ENCODE measurements at places on chromosomes 3 and 15.

- no peak for DNase-seq
Measured at GRCh38 chr3:176663837-176664831, 533.1 kb downstream of the TBL1XR1 start.

DNA sequence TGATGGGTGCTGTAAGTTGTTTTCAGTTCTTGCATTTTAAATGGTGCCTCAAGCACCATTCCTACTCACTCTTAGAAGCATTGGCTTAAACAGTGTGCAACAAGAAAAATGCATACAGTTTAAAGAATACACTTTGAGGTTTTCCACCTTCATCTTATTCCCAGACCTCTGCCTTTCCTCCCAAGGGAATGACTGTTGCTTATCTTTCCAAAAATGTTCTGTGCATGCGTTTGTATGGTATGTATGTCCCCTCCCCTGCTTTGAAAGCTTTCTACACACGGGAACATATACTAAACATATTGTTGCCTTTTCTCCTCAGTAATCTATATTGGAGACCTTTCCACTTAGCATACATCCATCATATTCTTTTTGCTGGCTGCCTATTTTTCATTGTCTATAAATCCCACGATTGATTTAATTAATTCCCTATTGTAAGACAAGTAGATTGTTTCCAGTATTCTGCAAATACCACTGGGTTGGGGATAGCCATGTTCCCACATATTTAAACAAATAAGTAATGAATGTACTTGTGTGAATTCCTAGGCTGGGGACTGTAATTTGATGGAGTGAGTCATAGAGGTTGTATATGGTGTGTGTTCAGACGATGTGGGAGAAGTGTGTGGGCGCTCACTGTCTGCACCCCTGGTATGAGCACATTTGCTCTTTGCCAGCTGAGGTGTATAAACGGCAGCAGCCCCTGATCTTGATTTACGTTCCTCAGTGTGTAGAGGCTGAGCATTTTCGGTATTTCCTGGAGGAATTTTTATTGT, 5.8 kb downstream of the TRAK1 start:
- no peak for DNase-seq

GRCh38 chr3:170056710-170057454, 19.1 kb downstream of the GPR160 start:
- DNase-seq = no peak

DNA sequence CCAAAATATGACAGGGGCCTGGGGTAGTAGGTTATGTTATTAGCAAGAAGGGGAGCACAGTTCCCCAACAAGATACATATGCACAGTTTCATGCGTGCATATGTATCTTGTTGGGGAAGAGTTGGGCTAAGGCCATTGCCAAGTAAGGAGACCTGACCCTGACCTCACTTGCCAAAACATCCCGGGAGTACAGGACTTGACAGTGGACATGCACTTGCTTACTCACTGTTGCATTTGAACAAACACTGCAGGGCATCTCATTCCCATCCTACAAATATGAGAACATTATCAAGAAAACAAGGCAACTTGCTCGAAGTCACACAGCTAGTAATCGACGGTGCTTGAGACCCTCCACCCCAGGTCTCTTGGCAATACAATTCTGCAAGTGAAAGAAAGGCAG, 4.8 kb upstream of the CAMP start:
- no peak for DNase-seq

GRCh38 chr3:162507397-162507796, 1010.8 kb downstream of the OTOL1 start:
- no peak for DNase-seq

GRCh38 chr3:167057581-167057980, 322.5 kb downstream of the ZBBX start:
- no peak for DNase-seq

GRCh38 chr3:186284349-186284652, 77.7 kb downstream of the DGKG start:
- DNase-seq = no peak

DNA sequence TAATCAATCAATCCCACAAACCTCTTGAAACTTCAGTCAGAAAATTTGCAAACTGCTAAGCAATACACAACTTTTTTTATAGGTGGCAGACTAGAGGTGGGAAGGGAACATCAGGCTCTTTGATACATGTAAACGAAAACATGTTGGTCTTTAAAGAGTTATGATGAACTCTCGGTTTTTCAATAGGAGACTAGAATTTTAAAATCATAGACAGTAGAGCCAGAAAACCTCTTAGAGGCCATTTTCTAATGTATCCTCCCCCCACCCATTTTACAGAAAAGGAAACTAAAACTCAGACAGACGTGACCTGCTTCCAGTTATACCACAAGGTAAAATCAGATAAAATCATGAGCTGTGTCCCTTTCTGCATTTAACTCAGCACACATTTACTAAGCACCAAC, 179.1 kb upstream of the LPP start:
- no peak for DNase-seq

GRCh38 chr3:150264561-150265279, 143.4 kb upstream of the TSC22D2 start:
- DNase-seq = no peak

DNA sequence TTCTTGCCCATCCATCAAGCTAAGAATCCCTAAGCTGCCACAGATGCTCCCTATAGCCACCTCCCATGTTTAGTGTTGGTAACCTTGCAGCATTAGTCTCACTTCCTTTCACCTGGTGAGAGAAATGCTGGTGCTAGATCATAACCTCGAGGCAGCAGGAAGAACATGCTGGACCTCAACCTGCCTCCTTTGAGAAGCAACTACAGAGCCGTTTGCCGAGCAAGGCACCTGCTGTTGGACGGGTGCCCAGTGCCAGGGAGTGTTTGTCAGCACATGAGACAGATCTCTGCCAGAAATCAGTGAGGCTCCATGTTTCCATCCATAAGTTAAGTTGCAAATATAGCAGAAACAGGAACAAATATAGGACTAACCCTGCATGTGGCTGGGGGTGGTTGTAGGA, 955.7 kb downstream of the TUSC7 start:
- DNase-seq = no peak

- no peak for DNase-seq
Measured at GRCh38 chr3:4508048-4508981, 15.2 kb downstream of the ITPR1 start.

DNA sequence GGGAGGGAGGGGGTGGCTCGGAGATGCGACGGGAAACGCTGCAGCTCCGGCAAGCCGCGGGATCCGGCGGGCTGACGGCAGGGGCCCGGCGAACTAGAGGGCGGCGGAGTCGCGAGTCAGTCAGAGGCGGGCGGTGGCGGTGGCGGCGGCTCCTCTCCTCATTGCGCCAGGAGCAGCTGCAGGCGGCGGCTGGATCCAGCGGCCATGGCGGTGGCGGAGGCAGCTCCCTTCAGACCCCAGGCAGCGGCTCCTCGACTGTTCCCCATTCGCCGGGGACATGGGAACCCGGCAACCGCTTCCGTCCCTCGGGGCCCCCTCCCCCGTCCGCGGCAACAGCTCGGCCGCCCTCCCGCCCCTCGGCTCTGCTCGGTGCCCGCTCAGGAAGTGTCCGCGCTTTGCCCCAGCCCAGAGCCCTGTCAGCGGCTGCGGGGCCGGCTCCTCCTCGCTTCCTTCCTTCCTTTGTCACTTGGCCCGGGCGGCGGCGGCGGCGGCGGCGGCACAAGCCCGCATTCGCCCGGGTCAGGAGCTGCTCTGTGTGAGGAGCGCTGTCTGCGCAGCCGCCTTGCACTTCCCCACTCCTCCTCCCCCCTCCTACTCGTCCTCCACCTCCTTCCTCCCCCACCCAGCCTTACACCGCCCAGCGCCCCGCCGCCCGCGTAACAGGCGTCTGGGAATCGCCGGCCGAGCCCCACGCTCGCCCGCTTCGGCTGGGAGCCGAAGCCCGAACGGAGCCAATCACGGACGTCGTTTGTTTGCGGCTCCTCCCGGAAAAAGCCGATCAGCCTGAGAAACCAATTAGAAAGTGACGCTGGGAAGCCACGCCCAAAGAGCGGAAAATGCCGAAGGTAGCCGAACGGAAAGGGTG, at the start of gene GSK3B:
Gene GSK3B, minus strand, starts transcription at position 537 of the 865 bp plus-strand sequence. CDS start 1,013 bp downstream, outside the sequence.
- peak; percentile 99 for DNase-seq

GRCh38 chr15:95025924-95026728, 794.8 kb downstream of the MCTP2 start:
- no peak for DNase-seq

DNA sequence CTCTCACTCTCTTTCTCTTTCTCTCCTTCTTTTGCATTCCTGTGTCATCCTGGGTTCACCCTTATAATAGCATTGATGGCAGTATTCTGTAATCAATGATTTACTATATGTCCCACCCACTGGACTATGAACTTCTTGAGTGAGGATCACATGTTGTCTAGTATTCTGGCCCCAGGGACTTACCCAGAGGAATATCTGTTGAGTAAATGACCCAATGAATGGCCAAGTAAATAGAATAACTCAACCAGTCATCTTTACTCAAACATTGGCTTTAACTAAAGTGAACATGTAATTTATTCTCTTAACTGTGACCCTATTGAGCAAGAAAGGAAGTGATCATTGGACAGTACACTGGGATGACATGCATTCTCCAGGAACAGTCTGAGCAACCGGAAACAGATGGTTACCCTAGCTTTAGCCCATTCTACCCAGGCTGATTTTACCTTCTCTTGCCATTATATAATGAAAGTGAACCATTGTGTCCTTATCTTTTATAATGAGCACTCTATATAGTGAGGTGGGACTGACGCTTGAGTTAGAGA, 94.5 kb upstream of the SOX14 start:
- DNase-seq = no peak

- no peak for DNase-seq
Measured at GRCh38 chr15:91710080-91710698, 143.3 kb upstream of the SLCO3A1 start.

DNA sequence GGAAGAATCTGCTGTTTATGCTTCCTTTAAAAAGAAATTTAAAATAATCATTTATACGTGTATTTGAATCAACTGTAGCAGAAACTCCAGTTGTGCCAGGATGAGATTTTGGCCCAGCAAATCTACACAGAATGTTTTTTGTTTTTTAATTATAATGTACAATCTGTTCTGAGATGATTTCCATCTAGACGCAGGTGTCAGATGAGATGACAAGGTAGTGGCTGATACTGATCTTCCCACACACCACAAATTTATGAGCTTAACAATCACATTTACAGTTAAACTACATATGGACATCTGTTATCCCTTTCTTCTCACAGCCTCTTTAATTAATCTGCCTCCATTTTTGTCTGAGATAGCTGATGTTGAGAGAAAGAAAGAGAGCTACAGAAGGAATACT, 23.6 kb downstream of the DCLK3 start:
- no peak for DNase-seq

- no peak for DNase-seq
Measured at GRCh38 chr3:23740517-23740965, 65.2 kb upstream of the UBE2E1 start.

GRCh38 chr3:78846718-78847117, 921.1 kb downstream of the ROBO1 start:
- DNase-seq = no peak

DNA sequence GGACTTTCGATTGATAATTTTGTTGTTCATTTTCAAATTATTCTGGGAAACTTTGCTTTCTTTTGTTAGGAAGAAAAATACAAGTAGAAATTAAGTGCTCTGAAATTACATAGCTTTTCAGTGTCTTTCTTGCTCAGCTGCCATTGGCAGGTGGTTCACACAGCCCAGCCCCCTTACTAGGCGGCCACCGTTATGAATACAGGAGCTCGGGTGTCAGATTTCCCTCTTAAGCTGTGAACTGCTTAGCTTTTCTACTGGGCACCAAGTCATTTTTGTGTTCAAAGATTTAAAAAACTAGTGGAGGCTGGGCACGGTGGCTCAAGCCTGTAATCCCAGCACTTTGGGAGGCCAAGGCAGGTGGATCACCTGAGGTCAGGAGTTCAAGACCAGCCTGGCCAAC, 55.2 kb downstream of the HMG20A start:
- no peak for DNase-seq

- DNase-seq = no peak
Measured at GRCh38 chr15:64536244-64536836, 76.0 kb downstream of the ZNF609 start.

DNA sequence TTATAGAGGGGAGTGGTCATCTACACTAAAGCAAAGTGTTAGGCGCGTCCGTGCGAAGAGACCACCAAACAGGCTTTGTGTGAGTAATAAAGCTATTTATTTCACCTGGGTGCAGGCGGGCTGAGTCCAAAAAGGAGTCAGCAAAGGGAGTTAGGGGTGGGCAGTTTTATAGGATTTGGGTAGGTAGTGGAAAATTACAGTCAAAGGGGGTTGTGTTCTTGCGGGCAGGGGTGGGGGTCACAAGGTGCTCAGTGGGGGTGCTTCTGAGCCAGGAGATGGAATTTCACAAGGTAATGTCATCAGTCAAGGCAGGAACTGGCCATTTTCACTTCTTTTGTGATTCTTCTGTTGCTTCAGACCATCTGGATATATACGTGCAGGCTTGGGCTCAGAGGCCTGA, 47.1 kb downstream of the OIP5 start:
- no peak for DNase-seq

DNA sequence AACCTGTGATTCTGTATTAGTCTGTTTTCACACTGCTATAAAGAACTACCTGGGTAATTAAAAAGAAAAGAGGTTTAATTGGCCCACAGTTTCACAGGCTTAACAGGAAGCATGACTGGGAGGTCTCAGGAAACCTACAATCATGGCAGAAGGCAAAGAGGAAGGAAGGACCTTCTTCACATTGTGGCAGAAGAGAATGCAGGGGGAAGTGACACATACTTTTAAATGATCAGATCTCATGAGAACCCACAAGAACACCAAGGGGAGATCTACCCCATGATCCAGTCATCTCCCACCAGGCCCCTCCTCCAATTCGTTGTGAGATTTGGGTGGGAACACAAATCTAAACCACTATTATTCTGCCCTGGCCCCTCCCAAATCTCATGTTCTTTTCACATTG, 6.1 kb downstream of the ZKSCAN7 start:
- DNase-seq = no peak

DNA sequence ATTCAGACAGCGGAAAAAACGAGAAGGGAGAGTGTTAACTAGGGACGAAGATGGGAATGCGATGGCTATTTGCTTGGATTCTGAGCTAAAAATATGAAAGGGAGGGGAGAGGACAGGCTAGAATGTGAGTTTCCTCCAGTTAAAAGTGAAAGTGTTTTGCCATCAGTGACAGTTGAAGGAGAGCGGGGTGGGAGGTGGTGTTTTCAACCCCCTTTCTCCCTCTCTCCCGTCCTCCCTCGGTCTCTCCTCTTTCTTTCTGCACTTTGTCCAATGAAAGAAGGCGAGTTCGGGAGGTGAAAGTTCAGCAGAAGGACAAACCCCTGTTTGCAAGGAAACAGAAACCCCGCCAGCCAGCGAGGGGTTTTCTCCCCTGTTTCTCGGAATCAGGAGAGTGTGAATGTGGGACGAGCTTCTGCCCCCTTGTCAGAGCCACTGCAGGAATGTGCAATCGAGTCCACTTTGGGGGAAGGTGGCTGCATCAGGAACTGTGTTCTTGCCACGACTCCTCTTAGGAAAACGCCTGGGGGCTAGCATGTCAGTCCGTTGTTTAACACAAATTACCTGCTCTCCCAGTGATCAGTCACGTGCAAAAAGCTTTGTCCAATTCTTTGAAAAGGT, 975 bp upstream of the FOXP1 start:
- DNase-seq = no peak

GRCh38 chr3:102129760-102130608, 280.7 kb downstream of the NFKBIZ start:
- no peak for DNase-seq
